ENCODE measurements at places on chromosomes 6 and 20. TPM values are rescaled to one million over a fixed set of nuclear protein-coding genes. Genes with fewer than 3 reads are reported as not detected.

DNA sequence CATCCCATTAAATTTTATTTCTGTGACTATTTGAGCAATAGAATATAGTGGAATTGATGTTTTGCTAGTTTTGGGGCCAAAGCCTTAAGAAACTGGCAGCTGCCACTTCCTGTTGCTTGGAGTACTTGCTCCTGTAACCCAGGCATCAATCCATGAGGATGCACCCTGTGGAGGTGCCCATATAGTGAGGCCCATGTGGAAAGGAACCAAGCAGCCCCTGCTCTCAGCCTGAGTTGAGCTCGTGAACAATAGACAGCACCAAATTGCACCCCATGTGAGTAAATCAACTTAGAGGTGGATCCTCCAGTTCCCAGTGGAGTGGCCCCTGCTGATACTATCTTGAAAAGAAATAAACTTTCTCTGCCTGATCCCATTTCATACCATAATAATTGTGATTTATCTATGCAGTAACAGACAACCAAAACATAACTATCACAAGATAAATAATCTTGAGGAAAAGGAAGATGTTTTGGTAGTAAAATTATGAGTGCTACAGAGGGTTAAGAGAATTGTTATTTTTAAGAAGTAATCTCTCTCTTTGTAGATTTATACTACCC is 481.9 kb downstream of the TBC1D32 start:
- no peak for DNase-seq

- no peak for DNase-seq
These were observed 426.4 kb upstream of the CITED2 start for GRCh38 chr6:139800837-139801236.

GRCh38 chr6:162773996-162774395 is 46.2 kb downstream of the PACRG start:
- DNase-seq: no peak

GRCh38 chr6:73648166-73648565 is 5.6 kb downstream of the SLC17A5 start:
- DNase-seq: no peak

DNA sequence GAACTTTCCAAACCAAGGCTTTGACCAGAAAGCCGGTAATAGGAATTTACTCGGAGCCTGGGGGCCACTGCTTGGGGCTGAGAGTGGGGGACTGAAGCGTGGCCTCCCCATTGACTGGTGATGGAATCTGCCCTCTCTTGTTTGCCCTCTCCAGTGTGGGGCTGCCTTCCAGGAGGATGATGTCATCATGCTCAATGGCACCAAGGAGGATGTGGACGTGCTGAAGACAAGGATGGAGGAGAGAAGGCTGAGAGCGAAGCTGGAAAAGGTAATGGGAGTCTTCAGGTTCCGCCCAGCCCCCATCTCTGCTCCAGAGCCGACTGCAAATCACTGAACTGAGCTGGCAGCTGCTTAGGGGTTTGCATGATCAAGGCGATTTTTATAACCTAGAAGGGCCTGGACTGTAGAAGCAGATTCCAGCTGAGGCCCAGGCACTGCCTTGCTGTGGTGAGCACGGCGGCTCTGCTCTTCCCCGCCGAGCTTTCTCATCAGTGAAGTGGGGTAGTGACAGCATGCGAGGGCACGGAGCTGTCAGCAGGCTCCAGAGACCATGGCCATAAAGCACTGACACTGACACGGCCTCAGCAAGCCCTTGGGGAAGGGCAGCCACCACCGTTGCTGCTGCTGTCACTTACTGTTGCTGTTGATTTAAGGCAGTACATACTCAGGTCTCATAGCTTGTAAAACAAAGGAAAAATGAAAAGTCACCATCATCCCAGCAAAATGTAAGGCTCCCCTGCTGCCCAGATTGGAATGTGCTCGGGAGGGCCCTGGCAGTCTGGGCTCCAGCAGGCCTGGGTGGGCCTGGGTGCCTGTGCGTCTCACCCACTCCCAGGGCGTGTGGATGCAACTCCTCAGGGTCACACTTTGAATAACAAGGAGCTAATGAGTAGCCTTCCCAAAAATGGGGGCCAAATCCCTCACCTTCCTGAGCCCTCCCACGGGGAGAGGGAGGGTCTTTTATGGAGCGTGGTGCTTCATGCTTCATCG is 11.1 kb upstream of the FAM209A start:
- DNase-seq: no peak

DNA sequence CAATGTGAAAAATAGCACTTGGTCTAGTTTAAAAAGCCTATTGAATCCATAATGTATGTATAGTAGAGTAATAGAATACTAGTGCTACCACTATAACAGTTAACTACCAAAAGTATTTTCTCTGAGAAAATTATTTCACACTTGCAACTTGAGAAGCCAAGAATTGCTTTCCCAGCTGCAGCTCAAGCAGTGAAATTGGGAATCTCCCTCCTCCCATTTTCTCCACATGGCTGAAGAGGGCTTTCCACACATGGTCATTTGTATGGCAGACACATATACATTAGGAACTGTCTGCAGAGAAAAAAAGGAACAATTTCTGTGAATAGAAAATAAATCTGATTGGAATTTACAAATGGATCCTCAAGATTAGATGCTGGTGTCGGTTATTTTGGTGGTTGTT is 34.5 kb downstream of the TOMM6 start:
- no peak for DNase-seq

DNA sequence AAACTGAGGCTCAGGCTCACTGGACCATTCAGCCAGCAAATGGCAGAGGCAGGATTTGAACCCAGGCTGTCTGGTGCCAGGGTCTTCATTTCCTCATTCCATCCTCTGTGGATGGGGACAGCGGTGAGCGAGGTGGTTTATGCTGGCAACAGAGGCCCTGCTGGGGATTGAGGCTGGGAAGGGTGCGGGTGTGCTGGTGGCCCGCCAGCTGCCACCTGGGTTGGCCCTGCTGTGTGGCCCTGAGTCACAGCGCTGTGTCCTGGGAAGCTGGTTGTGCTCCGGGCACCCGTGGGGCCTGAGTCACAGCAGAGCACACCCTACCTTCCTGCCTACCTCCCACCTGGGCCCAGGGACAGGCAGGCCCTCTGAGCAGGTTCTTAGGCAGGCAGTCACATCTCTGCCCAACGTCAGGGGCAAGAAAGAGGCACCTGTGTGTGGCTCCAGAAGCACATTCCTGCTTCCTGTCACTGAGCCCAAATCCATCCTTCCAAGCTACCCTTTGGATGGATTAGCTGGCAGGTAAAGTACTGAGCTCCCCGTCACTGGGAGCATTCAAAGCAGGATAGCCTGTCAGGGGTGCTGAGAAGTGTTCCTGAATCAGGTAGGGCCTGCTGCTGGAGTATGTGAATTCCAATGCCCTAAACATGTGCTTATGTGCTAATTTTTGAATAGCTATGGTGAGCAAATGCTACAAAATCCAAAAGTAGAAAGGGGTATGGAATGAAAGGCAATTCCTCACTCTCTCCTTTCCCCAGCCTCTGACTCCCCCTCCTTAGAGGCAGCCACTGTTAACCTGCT is 53.9 kb downstream of the CEBPB start:
- no peak for DNase-seq

GRCh38 chr20:58223358-58223941 is 5.0 kb downstream of the ANKRD60 start:
- DNase-seq: no peak

- DNase-seq: no peak
These were observed 35.2 kb downstream of the SAMD3 start for GRCh38 chr6:130187335-130188206.

DNA sequence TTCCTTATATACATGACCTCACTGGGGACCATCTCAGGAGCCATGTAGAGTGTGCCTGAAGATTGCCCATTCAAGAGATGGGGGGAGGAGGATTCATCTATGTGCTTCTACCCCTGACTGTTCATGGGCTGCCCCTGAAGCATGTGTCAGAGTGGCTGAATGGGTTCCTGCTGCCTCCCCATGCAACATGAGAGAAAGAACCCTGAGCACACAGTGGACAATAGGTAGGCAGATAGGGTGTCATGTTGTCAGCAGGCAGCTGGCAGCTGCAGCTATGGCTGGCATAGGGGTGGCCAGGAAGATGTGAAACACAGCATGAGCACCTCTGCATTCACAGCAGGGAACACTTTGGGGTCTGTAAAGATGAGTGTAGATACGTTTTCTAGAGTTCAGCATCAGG is 208.4 kb upstream of the CNR1 start:
- DNase-seq: no peak

- DNase-seq: no peak
These were observed 39.4 kb downstream of the ITCH start for GRCh38 chr20:34402461-34402860.

DNA sequence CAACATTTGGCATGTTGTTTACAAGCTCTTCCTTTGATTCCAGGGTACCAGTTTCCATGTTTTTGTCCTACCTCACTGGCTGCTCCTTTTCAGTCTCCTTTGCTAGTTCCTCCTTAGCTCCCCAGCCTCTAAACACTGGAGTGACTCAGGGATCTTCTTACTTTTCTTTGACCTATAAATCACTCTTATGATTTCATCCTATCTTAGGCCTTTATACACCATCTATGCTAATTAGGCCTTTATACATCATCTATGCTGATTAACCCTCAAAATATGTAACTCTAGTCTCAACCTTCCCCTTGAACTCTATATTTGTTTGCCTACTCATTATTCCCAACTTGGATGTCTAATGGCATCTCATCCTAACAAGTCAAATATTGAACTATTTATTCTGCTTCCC is 9.5 kb downstream of the TMEM30A start:
- DNase-seq: peak; percentile 82

- no peak for DNase-seq
These were observed 5.6 kb upstream of the BLCAP start for GRCh38 chr20:37533154-37533715.

PDYN gene
- total RNA-seq: not detected

ARG1 gene
- total RNA-seq: not detected

All from HT1080 (cell line).